ENCODE measurements at places on chromosomes 2 and 18.

GRCh38 chr2:45588158-45588829 is 22.8 kb downstream of the SRBD1 start:
- DNase-seq, result no peak

GRCh38 chr18:6616981-6617380 is 112.5 kb upstream of the ARHGAP28 start:
- no peak for DNase-seq

DNA sequence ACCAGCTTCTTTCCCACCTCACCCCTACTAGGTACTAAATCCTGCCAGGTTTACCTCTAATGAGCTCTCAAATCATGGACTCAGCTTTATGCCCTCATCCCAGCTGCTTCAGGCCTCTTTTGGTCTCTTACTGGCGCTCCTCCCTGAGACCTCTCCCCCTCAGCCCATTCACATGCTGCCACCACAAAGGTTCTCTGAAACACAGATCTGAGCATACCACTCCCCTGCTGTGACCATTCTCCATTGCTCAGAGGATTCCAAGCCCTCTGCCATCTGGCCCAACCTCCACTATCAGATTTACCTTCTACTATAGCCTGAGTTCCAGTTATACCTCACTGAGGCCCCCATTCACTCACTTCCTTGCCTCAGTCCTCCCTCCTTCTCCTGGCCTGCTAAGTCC is 174.8 kb downstream of the ANKRD44 start:
- no peak for DNase-seq

DNA sequence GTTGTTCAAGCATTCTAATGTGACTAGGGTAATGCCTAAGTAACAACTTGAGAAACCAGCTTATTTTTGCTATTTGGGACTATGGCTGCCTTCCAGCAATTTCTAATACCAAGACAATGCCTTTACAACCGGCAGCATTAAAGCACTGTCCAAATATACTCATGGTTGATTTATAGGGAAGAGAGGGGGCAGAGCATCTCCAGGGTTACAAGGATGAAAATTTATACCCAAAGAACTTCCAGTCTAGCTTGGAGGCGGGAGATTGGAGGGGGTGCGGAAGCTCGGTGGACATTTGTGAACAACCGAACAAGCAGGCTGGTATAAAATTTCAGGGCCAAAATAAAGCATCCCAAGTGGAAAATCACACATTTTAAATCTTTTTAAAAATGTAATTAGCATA is 294.9 kb upstream of the STON1 start:
- no peak for DNase-seq

GRCh38 chr2:128396946-128397345 is 78.3 kb upstream of the HS6ST1 start:
- no peak for DNase-seq

- DNase-seq, result no peak
Observed at GRCh38 chr2:104577143-104577542, 276.8 kb upstream of the POU3F3 start.

DNA sequence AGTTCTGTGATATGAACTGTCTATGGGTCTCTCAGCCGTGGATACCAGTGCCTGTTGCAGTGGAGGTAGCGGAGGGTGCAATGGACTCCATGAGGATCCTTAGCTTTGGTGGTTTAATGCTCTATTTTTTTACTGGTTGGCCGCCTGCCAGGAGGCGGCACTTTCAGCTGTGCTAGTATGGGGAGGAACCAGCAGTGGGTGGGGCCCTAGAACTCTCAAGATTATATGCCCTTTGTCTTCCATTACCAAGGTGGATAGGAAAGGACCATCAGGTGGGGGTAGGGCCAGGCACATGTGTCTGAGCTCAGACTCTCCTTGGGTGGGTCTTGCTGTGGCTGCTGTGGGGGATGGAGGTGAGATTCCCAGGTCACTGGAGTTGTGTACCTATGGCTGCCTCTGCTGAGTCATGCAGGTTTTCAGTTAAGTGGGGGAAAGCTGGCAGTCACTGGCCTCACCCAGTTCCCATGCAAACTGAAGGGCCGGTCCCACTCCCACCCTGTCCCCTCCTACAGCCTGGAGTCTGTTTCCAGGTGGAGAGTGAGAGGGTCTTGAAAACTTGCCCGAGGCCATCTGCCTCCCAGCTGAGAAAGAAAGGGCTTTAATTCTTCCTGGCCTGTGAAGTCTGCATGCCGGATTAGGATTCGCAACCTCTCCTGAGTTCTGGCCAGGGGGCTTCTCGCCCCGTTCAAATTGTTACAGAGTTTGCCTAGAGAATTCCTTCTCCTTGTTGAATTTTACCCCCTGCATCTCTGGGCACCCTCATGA is 14.5 kb downstream of the KCNS3 start:
- DNase-seq, result no peak

DNA sequence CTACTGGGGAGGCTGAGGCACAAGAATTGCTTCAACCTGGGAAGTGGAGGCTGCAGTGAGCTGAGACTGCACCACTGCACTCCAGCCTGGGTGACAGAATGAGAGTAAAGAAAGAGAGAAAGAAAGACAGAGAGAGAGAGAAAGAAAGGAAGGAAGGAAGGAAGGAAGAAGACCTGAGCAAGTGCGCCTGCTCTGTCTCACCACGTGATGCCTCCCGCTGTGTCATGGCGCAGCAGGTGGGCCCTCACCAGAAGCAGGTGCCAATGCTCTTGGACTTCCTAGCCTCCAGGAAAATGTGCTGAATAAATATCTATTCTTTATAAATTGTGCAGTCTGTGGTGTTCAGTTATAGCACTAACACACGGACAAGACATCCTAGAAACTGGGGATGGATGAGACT is 270.0 kb downstream of the CYP26B1 start:
- no peak for DNase-seq

DNA sequence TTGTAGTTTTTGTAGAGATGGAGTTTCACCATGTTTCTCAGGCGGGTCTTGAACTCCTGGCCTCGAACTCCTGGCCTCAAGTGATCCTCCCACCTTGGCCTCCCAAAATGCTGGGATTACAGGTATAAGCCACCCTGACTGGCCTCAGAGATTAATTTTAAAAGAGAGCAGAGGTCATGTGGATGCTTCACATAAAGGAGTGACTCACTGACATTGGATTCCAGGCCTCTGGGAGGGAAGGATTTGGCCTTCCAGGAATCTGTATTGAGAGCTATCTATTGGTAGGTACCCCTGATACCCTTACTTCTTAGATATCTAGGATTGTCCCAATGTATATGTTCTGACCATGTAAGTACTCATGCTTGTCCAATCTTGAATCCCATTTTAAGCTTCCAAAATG is 138.4 kb downstream of the FAM161A start:
- no peak for DNase-seq

GRCh38 chr2:105181282-105181681 is 60.3 kb upstream of the GPR45 start:
- no peak for DNase-seq

- no peak for DNase-seq
Observed at GRCh38 chr2:55418072-55418471, 1.6 kb downstream of the CCDC88A start.

DNA sequence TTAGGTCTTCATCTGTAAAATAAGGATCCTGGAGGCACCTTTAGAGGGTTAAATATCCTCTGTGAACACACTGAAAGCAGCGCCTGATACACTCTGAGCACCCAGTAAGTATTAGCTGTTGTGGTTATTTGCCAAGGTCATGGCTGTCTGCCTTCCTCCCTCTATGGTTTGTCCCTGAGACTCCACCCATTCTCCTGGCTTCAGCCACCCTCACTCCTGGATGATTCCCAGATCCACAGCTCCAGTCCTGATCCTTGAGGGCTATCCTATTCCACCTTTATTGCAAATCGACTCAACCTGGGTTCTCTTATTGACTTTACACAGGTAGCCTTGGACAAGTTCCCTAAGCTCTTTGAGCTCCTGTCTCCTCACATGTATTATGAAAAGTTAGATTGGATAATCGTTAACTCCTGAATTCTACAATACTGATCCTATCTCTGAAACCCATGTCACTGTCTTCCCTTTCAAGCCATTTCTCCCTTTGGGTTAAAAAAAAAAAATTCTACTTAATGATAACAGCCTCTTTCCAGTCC is 162.3 kb downstream of the LAMA3 start:
- no peak for DNase-seq

- DNase-seq, result no peak
Observed at GRCh38 chr2:240989451-240990265, 8.8 kb upstream of the SNED1 start.

DNA sequence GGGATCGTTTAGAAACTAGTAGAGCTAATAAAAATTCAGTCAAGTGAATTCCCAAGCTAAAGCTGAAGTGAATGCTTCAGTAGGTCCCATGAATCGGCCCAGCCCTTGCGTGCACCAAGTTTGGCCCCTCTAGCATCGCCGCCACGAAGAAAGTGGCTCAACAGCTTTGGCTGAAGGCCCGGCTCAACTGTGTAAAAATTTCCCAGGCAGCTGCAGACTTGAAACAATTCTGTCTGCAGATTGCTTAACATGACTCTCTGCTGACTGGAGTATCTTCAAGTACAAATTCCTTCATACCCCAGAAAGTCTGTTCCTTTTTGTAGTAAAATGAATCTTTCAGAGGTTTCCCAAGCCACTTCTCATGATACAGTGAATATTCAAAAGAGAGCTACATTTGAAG is 32.7 kb downstream of the ALMS1 start:
- DNase-seq, result no peak

- no peak for DNase-seq
Observed at GRCh38 chr2:140747090-140747489, 1383.7 kb downstream of the LRP1B start.

GRCh38 chr2:202278036-202278760 is 12.6 kb downstream of the NOP58 start:
- no peak for DNase-seq

DNA sequence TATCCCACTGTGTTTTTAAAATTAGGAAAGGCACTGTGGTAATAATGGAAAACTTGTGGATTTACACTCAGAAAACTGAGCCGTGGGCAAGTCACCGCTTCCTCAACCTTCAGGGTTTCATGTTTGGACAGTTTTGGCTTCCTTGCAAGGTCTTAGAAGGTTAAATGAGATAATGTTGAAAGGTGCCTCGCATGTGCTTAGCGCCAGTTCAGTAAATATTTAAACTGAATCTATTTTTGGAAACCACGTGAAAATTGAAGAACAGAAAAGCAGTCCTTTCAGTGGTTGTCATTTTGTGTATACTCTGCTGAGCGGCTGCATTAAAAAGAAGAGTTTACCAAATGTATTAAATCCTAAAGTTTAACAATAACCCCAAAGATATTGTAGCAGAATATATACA is 15.2 kb upstream of the AGAP1 start:
- DNase-seq, result no peak

DNA sequence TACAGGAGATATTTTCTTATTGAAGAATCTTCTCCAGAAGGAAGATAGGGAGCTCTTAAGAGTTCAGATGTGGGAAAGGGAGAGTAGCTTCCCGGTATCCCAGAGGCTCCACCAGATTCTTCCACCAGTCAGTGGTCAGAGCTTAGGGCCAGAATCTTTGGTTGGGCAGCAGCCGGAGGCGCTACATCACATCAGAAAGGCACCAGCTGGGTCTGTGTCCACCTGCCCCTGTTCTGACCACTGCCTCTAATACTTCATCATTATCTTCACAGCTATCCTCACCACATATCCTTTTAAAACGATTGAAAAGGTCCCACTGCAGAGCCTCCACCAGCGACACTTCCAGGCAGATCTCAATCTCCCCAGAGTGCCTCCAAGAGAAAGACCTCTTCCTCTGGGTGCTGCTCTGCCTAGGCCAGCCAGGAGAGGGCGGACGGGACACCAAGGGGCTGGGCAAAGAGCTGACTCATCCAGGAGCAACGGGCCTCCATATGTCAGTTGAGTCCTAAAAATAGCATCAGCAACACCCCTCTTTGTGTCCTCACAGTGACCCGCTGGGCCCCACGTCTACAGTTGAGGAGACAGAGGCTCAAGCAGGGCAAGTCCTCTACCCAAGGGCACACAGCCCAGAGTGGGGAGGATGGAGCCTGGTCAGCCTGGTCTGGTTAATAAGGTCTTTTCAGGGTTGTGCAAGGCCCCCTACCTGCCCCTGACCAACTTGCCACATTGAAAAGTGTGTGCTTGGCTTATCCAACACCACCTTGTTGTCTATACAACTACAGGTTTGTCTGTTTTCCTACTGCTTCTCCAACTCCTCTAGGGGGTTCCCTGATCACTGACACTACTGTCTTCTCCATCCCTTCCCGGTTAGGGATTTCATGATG is 81.2 kb downstream of the ADD2 start:
- no peak for DNase-seq

DNA sequence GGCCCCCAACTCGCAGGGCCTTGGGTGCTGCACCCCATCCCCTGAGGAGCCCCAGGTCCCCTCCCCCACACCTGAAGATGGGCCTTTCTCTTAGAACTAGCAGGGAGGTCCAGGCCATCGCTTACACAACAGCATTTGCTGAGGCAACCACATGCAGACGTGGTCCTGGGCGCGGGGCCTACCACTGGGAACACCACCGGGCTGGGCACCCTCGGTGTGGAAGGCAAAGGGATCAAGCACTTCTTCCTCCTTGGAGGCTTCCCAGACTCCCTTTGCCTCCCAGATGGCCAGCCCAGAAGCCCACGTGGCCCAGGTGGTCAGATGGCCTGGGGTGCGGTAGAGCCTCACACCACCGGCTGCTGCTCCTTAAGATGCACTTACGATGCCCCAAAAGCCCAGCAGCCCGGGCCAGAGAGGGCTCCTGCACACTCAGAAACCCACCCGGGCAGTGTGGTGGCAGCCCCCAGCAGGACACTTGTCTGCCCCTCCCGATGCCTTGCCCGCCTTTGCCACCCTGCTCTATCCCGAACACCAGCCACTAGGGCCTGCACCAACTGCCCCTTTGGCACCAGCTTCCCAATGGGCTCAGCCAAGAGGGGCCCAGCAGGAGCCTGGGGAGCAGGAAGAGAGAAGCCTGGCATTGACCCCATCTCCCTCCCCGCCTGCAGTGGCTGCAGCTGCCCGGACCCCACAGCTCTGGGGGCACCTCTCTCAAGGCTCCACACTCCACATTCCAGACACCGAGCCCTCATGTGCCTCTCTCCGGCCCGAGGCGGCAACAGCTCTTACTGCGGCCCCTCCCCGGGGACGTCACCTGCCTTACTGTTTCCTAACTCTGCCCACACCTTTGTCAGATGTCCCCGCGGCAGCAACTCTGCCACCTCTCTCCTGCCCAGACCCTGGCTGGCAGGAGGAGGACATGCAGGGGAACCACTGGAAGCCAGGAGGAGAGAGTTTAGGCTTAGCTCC is 13.9 kb upstream of the MLPH start:
- no peak for DNase-seq

DNA sequence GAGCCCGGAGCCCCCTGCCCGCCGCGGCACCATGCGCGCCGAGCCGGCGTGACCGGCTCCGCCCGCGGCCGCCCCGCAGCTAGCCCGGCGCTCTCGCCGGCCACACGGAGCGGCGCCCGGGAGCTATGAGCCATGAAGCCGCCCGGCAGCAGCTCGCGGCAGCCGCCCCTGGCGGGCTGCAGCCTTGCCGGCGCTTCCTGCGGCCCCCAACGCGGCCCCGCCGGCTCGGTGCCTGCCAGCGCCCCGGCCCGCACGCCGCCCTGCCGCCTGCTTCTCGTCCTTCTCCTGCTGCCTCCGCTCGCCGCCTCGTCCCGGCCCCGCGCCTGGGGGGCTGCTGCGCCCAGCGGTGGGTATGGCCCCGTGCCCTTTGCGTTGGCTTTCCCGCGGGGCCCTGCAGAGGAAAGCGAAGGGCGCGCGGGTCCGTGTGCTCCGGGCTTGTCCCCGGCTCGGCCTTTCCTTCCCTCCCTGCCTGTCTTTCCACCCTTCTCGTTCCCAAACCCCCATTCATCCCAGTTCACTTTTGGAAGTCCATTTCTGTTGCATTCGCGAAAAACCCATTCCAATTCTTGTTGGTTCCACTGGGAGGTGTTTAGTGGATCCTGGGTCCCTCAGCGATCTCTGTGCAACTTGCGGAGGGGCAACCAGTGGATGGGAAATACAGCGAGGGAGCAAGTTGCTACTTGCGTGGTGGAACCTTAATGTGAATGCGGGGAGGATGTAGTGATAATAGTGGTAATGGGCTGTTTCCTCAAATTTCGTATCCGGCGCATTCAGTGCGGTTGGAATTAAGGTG is 599 bp downstream of the ADAM23 start:
- no peak for DNase-seq
